RPMI8226 (cell line): ENCODE measurements at places on chromosomes 2 and 18.

DNA sequence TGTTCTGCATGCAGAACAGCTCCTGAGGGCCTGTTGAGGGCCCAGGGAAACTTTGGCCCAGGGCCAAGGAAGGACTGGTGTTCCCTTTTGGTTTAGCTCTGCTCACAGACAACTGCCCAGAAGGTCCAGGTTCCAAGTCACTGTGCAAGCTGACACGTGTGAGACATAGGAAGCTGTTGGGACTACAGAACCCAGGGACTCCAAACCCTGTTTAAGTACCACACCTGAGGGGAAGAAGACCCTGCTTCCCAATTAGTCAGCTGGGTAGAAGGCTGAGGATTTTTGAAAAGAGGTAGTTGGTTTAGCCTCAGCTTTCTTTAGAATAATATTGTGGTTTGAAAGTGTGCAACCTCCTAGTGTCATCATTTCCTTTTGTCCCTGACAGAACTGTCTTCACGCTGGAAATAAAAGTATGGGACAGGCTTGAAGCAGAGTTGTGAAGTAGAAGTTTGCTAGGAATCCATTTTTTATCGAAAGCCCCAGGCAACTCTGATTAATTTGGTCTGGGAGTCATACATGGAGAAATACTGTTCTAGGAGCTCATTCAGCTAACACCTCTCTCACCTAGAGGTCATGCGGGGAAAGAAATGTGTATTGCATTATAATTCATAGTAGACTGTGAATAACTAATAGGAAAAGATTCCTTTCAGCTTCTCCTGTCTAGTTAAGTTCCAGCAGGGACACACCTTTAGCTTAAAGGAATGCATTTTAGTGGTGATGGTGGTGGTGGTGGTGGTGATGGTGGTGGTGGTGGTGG is 19.9 kb upstream of the IL1RL1 start:
- peak; percentile 2 for DNase-seq

DNA sequence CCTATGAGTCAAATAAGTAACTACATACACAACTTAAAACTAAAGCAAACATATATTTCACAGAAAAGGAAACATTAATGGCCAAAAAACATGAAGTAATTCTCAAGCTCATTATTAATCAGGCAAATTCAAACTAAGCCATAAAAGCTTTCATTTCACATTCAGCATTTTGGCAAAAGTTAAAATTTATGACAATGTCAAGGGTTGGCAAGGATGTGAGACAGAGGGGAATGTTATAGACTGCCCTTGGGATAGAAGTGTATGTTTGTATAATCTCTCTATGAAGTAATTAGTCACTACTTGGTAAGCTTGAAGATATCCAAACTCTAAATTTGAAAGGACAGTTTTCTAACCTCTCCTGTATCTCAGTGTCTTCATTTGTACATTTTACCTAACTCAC is 539.4 kb downstream of the RIT2 start:
- no peak for DNase-seq

GRCh38 chr2:53484531-53484930 is 283.1 kb upstream of the CHAC2 start:
- no peak for DNase-seq

DNA sequence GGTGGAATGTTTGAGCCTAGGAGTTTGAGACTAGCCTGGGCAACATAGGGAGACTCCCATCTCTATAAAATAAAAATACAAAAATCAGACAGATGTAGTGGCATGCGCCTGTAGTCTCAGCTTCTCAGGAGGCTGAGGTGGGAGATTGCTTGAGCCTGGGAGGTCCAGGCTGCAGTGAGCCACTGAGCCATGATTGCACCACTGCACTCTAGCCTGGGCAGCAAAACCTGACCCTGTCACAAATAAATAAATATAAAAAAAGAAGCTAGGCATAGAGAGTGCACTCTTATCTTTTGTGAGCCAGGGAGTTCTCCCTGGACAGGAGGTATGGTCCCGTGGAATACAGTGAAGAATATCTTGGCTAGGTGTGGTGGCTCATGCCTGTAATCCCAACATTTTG is 11.0 kb upstream of the KYNU start:
- DNase-seq = no peak

GRCh38 chr2:21039080-21039556 is 4.8 kb downstream of the APOB start:
- DNase-seq = no peak

GRCh38 chr2:203948733-203949132 is 12.2 kb downstream of the ICOS start:
- no peak for DNase-seq

DNA sequence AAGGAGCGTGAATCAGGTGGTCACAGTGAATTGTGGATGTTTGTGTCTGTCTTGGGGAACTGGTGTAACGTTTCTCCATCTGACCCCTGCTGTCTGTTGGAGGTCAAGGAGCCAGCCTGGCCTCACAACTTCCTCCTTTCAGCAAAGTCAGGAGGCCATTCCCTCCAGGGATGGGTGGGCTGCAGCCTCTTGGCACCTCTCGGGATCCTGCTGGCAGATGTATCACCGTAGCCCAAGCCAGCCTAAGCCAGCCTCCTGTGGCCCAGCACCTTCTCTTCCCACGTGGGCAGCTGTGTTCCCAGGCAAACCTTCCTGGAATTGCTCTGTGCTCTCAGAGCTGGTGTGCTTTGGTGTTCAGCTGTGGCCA is 30.5 kb downstream of the HPCAL1 start:
- no peak for DNase-seq

DNA sequence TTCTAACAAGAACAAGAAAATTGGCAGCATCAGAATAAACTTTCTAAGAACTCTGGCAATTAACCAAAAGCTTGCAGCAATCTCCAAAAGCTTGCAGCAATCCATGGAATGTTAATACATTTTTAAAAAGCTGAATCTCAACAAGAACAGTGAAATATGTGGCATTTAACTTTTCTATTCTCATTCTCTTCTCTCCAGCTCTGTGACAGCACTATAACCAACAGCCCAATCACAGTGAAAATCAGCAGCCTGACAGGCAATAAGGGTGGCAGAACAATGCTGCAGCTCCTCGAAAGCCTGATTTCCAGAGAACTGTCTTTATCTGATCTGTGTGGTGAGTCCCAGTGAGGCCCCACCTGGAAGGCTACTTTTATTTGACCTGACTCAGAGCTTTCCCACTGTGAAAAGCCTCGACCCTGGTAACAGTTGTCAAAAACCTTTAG is 60.0 kb downstream of the TMEM131 start:
- DNase-seq = no peak

GRCh38 chr2:23283653-23284052 is 101.3 kb upstream of the KLHL29 start:
- DNase-seq = no peak

GRCh38 chr2:133061874-133062593 is 392.0 kb upstream of the LYPD1 start:
- no peak for DNase-seq

- no peak for DNase-seq
Observed at GRCh38 chr2:176584333-176584732, 315.1 kb downstream of the MTX2 start.

- no peak for DNase-seq
Observed at GRCh38 chr2:100614455-100615000, 51.7 kb downstream of the PDCL3 start.

DNA sequence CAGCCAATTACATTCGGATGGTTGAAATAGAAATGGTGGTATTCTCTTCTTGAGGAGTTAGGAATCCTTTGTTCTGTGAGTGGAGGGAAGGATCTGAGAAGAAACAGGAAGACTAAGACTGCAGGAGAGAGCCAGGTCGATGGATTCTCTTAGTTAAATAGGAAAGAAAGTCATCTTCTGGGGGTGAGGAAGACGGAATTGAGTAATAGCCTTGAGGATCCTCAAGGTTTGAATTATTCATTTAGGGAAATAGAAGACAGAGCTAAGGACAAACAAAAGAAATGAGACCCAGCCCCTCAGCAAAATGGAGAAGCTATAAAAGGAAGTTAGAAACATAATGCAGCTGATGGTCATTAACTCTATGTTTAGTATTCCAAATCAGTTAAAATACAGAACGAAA is 1.8 kb downstream of the LAPTM4A start:
- no peak for DNase-seq

DNA sequence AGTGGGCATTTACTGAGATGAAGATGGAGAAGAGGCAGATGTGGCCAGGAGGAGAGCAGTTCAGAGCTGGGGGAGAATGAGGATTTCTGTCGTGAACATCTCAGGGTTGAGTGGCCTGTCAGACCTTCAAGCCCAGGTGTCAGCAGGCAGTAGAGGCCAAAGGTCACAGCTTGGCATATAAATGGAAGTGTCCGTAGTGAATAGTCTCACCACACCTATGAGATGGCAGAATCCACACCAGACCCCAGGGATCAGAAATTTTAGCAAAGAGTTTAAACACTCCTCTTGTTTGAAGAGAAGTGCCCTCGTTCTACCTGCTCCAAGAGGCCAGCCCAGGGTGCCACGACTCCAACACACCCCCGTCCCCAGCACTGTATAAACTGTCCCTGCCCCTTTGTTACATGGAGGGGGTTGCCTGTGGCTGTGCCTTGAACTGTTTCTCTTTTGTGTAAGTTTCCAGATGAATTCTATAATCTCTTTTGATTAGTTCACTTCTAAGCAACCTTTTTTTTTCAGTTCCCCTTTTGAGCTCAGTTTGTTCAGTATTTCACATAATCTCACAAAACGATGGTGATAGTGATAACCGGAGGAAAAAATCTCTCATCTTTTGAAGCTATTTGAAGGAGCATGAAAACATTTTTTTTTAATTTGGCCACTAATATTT is 69.0 kb upstream of the TTC39C start:
- DNase-seq = no peak
